Mesothelial cell of epicardium (in vitro differentiated cells): ENCODE measurements at places on chromosomes 2 and 18.
A peak's percentile ranks its signal among the peaks of the same experiment; 100 is the strongest.

DNA sequence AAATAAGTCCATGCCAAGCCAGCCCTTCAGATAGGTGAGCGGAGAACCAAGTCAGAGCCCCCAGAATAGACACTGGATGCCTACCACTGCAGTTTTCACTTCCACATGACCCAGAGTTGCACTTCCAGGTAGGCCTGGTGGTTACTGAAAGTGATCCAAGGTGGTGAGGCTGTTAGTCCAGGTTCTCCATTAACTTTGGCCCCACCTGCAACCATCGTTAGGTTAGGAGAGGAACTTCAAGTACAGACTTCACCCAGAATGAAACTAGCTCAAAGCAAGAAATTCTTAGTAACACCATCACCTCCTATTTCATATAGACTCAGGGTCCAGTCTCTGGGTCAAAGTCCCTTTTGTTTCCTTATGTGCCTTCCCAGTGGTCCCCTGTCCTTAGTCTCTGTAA lies 293.1 kb upstream of the ID2 start:
- DNase-seq, result no peak

DNA sequence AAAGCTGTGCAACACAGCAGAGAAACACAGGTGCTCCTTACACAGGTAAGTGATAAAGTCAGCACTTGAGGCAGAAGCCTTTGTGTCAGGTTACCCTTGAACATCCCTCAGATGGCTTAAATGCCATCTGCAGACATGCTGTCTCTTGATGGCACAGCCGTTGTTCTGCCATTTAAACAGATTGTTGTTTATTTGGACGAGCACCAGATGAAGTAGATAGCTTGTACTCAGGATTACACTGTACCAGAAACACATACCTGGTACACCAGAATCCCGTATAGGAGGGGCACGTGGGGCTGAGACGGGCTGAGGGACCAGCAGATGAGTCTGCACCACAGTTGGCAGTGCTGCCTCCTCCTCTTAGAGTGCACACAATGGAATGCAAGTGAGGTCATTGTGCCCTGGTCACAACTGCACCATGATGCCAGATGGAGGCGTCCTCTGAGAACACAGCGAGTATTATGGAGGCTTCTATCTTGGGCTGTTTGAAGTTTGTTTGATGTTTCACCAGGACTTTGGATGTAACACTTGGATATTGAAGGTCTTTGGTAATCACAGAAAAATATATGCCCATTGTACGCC lies 143.0 kb downstream of the TANC1 start:
- no peak for DNase-seq

DNA sequence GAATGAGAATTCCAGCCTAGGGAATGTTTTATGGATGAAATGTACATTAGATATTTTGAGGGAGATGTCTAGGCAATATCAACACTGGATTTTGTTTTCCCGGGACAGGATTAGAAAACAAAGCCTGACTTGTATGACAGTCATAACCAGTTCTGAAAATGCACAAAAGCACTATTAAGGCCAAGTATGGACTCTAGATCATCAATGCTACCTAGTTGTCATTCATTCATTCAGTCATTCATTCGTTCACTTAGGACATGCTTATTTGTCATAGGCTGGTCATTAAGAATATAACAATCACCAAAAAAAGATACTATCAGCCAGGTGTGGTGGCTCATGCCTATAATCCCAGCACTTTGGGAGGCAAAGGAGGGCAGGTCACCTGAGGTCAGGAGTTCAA lies 511.2 kb downstream of the CMPK2 start:
- no peak for DNase-seq

DNA sequence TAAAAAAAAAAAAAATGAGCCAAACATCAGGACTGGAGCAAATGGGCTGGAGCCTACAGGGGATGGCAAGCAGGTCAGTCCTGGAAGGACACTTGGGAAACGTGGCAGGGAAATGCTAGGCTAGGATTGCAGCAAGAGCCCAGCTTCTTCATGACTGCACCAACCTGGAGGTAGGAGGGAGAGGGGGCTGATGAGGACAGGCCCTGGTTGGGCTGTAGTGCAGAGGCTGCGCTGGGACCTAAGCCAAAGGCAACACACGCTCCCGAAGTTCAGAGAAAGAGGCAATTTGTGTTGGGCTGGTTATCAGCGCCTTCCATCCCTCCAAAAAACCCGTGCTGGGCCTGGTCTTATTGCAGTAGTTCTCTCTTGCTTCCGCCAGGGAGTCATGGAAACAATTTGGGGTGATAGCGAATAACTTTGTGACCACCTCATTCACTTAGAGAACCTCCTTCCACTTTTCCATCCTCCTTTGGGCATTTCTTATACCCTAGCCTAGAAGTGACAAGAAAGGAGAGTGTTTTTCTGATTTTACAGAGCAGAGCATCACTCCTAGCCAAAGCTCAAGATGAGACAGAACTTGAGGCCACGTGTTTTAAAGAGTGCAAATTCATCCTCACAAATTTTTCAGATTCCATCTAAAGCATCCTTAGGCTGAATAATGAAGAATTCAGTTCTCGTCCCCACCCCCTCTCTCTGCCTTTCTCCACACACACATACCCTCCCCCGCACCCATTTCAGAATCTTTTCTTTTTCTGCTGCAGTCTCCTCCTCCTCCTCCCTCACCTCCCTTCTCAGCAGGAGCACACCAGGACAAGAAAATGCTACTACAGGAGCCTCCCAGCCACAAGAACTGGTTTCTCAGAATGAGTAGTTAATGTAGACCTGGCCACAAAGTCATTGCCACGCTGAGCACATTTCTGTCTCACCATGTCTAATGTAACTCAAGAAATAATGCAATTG lies 82.5 kb upstream of the STPG4 start:
- peak; percentile 55 for DNase-seq

DNA sequence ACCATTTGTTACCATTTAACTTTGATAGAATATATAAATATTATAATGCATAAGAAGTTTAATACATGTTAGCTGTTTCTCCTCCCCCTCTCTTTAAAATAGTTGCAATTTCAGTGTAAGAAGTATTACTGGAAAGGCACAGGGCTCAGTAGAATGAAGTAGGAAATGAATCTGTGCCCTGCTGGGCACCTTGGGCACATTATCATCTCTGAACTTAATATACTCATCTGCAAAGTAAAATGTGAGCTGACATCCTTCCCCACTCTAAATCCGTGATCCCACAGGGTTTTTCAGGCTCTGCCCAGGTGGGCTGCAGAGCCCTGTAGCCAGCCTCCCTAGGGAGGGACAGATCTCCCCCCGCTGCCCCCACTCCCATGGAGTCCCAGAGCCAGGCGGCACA lies 56.8 kb downstream of the DPP4 start:
- no peak for DNase-seq

GRCh38 chr18:40013001-40013609 lies 1941.9 kb upstream of the PIK3C3 start:
- no peak for DNase-seq

- no peak for DNase-seq
These were observed 100.8 kb upstream of the TFPI start for GRCh38 chr2:187655001-187655400.

DNA sequence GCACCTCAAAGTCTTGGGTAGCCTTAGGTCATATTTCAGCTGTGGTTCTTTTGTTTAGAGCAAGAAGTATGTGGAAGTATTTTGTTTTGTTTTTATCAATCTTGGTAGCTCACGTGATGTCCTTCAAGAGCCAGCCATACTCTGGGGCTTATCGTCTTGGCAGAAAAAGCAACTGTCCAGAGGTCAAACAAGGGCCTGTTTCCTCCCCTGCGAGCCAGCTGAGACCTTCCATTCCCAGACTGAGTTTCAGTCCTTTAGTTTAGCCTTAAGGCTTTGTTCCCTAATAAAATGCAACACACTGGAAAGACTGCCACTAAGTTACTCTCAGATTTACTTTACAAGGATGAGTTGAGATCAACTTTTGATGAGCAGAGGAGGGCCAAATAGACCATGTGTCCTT lies 63.5 kb downstream of the TXNL1 start:
- no peak for DNase-seq
